ENCODE measurements at places on chromosomes 16 and 17.

GRCh38 chr16:58026139-58026704 is 668 bp downstream of the MMP15 start:
- no peak for DNase-seq

- DNase-seq: no peak
These were observed 401 bp downstream of the NXN start for GRCh38 chr17:979212-979538.

- no peak for DNase-seq
These were observed 23.1 kb upstream of the SLC35B1 start for GRCh38 chr17:49730785-49731434.

DNA sequence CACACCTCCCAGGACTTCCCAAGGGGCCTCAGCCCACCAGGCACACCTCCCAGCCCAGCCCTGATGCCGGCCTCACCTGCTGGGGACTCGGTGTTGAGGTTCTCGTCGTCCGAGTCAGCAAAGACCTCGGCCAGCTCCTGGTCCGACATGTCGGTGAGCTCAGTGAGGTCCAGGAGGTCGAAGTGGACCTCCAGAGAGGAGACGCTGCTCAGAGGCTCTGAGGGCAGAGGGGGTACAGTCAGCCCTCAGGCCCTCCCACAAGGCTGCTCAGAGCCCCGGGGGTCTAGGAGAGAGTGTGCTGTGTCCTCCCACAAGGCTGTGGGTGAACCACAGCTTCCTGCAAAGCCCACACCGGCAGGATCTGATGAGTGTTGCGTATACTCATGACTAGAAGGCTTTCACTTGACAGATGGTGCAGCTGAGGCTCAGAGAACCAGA is 10.5 kb downstream of the DBNDD1 start:
- peak; percentile 50 for DNase-seq

GRCh38 chr17:72143245-72143644 is 22.4 kb downstream of the SOX9 start:
- DNase-seq: no peak

DNA sequence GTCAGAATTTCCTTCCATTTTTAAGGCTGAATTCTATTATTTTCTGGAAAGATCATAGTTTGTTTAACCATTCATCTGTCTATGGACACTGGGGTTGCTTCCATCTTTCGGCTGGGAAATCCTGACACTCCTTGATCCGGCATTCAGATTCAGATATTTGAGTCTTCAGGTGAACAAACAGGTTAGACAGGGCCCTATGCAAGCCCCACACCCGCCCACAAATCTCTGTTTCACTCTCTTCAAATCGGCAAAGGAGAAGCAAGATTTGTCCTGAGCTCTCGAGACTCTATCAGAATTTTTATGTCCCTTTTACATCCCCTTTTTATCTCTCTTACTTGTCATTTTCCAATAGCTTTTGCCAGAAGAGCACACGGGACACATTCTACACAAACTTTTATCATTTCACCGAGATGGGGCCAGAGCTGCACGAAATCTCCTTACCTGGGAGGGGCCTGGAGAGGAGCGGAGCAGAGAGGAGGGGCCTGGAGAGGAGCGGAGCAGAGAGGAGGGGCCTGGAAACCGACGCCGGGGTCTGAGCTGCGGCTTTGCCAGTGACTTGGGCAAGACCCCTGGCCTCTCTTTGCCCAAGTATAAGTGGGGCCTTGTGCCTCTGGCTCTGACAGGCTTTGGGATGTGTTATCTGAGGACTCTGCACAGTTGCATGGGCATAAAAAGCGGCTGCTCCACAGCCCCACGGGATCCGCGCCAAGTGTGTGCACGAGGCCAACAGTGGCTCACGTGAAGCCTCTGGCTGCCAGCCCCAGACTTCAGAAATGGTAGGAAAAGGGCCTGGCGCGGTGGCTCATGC is 54.3 kb upstream of the RBFOX3 start:
- DNase-seq: no peak

- no peak for DNase-seq
These were observed 10.6 kb downstream of the CA10 start for GRCh38 chr17:52147872-52148271.

- DNase-seq: no peak
These were observed 103.0 kb downstream of the SNX29 start for GRCh38 chr16:12079412-12079965.

DNA sequence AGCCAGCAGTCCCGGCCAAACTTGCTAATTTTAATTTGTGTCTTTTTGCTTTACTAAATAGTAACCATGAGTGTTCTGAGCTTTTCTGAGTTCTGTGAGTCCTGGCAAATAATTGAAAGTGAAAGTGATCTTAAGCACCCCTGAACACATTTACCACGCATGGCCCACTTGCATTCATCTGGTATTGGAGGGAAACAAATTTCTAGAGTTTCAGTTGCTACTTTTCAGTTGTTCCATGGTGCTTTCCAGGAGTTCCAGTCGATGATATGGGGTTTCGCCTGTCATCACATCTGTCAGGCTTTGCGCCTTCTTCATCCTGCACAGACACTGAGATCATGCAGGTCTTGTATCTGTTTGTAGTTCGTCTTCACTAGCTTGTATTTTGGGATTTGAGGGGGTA is 44.1 kb downstream of the CRLF3 start:
- DNase-seq: peak; percentile 13

DNA sequence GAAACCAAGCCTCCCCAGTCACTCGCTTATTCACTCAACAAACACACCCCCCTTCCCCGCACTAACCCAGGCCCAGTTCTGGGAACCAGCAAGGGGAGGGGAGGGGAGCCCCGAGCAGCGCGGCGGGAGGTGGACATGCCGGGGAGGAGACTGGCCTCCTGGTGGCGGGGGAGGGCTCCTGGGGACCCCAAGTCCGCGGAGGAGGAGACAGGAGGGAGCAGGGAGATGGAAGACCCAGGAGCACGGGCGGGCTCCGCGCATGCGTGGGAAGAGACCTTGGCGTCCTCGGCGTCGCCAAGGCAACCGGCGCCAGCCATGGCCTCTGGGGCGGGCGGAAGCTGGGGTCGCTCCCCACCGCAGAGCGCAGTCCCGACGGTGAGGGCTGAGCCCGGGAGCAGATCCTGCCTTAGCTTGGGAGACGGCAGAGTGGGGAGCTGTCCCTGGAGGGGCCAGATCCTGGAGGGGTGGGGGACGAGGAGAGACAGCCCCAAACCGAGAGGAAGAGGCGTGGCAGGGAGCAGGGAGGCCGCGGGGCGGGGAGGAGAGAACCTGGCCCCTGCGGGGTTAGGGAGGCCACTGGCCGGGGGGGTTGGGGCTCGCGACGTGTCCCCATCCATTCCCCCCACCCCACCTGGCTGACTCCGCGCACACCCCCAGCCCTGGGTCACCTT is at the start of gene PRR29:
TSS of gene PRR29 (plus strand) at position 302 of the 671 bp plus-strand sequence. CDS start at position 316, 14 bp downstream.
- DNase-seq: peak; percentile 68

DNA sequence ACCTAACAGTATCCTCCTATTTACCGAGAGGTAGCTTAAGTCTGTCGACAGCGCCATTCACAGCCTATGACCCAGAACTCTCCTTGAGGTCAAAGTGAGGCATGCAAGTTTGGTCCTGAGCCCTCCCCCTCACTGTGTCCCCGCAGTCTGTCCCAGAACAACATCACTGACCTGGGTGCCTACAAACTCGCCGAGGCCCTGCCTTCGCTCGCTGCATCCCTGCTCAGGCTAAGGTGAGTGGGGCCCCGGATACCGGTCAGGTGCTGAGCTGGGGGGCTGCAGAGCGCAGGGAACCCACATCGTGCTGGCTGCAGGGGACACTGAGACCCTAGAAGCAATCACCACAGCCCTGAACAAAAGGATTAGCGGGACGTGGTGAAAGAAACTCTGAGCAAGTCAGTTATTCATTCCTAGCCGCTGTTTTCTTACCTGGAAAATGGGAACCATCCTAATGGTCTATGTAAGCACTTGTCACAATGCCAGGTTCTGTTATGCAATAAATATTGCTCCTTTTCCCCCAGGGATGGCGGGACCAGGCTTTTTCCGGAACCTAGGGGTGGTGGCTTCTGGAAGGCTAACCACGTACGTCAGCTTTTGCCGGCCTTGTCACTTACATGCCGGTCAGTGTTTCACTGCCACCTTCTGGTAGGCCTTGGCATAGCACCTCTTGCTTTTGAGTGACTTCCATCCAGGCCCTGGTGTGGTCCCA is 23.8 kb downstream of the DEXI start:
- DNase-seq: peak; percentile 79

- no peak for DNase-seq
These were observed 1.4 kb downstream of the CCL4L2 start for GRCh38 chr17:36212272-36212605.

GRCh38 chr17:21677126-21677910 is 15.0 kb upstream of the KCNJ18 start:
- DNase-seq: no peak

- DNase-seq: no peak
These were observed 64.5 kb upstream of the RBFOX1 start for GRCh38 chr16:7268182-7268581.

DNA sequence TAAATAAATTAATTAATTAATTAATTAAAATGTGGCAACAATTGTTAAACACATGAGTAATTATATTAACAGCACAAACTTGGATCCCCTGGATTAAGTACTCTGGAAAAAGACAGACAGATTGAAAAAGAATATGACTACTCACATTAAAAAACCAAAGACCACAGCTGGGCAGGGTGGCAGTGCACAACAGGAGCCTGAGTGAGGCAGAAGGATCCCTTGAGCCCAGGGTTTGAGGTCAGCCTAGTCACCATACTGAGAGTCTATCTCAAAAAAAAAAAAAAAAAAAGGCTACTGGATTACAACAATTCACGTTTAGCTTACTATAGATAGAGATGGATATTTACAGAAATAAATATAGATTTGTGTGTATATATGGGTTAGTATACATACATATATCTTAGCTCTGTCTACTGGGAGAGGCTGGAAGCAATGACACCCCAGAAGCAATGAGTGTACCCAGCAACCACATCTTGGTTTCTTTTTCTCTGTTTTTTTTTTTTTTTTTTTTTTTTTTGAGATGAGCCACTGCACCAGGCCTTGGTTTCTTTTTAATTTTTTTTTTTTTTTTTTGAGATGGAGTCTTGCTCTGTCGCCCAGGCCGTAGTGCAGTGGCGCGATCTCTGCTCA is 10.6 kb upstream of the SUZ12 start:
- no peak for DNase-seq

GRCh38 chr16:1156055-1156982 is 3.4 kb downstream of the CACNA1H start:
- DNase-seq: no peak

DNA sequence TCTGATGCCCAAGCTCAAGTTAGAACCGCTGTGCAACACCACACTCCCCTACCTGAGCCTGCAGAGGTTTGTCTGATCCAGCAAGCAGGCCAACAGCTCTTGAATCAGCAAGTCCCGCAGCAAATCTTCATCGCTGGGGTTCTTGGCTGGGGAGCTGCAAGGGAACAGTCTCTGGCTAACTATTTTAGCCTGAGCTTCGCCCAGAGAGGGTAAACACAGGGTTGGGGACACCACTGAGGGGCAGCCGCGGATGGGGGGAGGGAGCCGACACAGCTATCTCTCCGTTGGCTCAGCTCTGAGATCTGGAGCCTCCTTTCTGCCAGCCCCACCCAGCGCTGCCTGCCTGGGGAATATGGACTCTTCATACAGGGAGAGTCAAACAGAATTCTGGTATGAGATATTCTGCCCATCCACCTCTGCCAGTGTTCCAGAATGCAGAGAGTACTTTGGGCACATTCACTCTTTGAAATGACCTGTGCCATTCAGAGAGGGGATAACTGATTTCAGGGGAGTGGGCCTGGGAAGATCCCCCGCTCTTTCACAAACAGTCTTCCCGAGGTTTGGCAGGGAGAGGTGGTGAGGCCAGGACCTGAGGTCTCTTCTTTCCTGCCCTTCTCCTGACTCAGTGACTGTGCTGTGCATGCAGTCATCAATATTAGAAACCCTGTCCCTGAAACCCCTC is 7.4 kb downstream of the GIP start:
- DNase-seq: no peak

DNA sequence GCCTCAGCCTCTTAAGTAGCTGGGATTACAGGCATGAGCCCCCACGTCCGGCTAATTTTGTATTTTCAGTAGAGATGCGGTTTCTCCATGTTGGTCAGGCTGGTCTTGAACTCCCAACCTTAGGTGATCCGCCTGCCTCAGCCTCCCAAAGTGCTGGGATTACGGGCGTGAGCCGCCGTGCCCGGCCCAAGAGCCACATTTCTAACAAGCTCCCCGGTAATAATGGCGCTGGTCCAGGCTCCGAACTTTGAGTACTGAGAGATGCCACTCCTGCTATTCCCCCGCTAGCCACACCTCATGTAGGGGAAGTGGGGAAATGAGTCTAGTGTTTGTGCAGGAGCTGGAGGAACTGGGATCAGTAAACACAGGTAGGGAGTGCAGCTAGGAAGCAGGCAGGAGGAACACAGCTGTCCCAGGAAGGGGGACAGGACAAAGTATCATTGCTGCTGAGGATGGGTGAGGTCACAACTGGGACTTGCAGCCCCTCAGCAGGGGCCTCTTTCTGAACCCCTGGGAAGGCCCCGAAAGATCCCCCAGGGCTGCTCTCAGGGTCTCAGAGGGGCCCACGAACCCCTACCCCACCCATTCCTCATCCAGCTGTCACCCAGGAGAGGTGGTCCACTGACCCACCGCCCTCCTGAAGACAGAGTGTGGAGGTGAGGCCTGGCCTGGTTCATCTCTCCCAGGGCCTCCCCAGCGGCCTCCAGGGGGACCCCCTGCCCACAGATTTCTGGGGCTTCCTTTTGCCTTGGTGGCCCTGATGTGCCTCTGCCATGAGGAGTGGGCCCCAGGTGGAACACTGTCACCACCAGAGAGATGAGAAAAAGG is 3.7 kb upstream of the KREMEN2 start:
- DNase-seq: no peak

DNA sequence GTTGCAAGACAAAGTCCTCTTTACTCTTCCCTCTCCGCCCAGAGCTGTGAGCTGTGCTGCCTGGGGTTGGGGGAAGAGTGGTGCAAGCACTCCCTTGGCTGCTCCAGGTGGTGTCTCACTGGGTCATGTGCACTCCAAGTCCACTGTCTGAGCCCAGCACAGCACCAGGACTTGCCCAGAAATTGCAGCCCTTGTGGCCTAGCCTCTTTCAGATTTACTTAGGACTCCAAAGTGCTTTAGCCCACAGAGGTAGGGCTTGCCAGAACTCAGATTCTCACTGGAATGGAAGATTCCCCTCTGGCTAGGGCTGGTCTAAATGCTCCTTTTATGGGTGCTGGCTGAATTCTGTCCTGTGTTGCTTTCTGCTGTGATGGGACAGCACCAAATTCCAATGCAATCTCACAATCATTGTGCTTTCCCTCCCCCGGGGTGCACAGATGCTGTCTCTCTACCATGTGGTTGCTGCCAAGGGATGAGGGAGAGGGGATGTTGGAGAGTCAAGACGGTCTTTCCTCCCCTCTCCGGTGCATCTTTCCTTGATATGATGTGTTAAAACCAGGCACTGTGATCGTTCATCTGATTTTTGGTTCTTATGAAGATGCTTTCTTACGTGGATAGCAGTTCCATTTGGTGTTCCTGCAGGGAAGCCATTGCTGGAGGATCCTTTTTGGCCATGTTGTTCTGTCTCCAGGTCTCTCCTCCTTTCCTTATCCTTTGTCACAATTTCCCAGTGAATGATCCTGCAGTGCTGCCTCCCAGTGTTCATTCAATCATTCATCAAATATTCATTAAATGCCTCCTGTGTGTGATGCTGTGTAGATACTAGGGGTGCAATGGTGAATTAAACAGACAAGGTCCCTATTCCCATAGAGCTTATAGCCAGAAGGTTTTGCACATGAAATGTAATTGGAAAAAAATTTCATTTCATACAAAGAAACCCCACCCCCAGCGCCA is 216.3 kb downstream of the SPECC1 start:
- DNase-seq: no peak

- no peak for DNase-seq
These were observed 1.3 kb upstream of the SLC46A1 start for GRCh38 chr17:28407130-28407973.
